ENCODE measurements at places on chromosomes 12 and 14. TPM values are rescaled to one million over a fixed set of nuclear protein-coding genes. Genes with fewer than 3 reads are reported as not detected.

TMEM179 gene
- 8.6 TPM for polyA plus RNA-seq

- no peak for DNase-seq
Measured at GRCh38 chr12:19223018-19223417, 93.5 kb downstream of the PLEKHA5 start.

PABPN1 gene
- polyA plus RNA-seq = 534 TPM

- no peak for DNase-seq
Measured at GRCh38 chr14:102723650-102724049, 53.6 kb upstream of the TRAF3 start.

- DNase-seq = no peak
Measured at GRCh38 chr12:19764408-19764807, 325.1 kb downstream of the AEBP2 start.

PROX2 gene
- 0.75 TPM for polyA plus RNA-seq

DNA sequence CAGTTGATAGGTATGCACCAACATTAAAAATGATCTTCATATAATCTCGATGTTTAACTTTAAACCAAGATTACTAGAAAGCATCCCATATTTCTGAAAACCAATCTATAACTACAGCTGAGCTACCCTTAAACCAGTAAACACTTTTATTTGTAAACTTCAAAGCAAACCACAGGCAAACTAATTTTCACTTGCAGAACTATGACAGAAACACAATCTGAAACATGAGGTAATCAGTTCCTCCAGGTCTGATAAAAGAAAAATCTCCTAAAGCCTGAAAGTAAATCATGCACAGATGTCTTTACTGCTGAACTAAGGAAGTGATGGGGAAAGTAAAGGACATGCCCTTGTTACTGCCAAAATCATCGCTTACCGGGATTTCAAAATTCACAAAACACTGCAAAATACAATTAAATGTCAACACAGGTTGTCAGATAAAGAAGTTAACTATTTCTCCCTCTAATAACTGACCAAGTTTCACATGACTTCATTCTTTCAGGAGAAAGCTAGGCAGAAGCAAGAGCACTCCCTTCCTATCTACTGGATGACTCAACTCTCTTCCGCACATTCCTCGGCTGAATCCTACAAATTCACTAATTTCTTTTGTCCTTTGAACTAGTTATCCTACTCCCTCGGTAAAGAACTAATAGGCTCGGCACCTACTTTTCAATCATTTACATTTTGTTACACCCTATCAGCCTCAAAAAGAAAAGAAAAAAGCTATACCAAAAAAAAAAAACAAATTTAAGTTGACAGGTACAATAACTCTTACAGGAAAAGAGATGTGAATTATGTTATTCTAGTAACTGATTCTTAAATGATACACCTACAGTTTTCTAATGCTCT lies 1.4 kb downstream of the EEA1 start:
- peak; percentile 79 for DNase-seq

GPR132 gene
- 1.0 TPM for polyA plus RNA-seq

SLC15A4 gene
- 27.2 TPM for polyA plus RNA-seq

OR9K2 gene
- not detected for polyA plus RNA-seq
